ENCODE measurements at places on chromosomes 12 and 14.

DNA sequence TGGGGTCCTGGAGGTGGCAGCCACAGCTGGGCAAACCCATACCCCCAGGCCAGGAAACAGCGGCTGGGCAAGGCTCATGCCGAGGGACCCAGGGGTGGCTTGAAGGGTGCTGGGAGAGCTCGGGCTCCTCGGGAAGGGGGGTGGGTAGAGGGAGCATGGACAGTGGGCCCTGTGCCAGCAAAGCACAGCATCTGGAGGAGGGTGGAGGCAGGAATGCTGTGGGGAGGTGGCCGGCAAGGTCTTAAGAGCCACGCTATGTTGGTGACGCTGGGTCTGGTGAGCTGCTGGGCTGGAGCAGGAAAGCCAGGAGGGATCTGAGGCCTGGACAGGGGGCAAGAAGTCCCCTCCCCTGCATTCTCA, 48.2 kb upstream of the DLK1 start:
- DNase-seq, result no peak

DNA sequence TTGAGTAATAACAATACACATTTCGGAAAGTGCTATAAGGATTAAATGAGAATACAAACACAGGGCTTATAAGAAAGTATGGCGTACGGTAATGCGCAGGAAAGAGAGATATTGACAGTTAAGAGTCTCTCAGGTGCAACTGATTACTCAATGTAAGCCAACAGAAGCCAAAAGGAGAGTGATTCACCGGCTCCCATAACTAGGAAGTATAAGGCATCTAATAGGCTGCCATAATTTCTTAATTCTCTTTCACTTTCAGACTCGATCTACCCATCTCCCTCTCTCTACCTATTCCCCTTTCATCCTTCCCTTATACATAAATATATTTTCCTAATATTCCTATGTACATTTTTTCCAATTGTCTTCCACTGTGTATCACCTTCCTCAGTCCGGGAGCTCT, 90.0 kb downstream of the MDGA2 start:
- DNase-seq, result no peak

DNA sequence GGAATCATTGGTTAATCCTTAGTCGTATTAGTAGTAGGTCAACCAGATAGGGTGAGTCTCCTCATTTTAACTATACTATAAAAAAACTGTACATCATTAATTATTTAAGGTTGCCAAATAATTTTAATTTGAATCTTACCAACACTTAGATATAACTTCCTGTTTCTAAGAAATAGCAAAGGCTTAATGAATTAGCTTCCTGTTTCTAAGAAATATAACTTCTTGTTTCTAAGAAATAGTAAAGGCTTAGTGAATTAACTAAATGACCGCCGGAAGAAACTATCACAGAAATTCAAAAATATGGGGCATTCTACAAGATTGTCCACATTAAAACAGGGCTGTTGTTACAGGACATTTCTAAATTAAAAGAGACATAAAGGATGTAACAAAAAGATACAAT, 392.9 kb upstream of the FOXG1 start:
- DNase-seq, result no peak

DNA sequence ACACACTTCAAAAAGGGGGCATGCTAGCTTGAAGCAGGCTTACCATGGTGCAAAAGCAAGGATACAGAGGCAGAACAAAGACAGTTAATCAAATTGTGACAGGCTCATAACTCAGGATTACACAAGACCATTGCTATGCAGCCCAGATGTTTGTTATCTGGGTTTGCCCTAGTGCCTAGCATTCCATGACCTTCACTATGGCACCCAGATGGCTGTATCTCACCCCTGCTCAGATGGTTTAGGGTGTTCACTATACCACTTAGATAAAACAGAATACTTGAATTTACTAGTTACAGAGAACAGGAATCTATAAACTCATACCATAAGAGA, 56.2 kb downstream of the SDR9C7 start:
- DNase-seq, result no peak

GRCh38 chr12:130673036-130673705, 42.9 kb downstream of the RIMBP2 start:
- DNase-seq, result no peak

DNA sequence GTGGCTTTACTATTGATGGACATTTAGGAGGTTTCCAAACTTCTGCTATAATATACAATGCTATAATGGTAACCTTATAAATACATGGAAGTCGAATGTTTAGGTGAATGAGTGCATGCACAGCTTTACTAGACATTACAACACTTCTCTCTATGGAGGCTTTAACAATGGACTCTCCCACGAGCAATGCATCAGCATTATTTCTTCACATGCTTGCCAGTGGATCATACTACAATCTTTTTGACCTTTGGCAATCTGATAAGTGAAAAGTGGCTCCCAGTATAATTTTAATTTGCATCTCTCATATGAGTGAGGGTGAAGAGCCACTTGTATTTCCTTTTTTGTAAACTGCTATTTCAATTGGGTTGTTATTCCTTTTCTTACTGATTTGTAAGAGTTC, 18.2 kb downstream of the RDH12 start:
- DNase-seq, result no peak

DNA sequence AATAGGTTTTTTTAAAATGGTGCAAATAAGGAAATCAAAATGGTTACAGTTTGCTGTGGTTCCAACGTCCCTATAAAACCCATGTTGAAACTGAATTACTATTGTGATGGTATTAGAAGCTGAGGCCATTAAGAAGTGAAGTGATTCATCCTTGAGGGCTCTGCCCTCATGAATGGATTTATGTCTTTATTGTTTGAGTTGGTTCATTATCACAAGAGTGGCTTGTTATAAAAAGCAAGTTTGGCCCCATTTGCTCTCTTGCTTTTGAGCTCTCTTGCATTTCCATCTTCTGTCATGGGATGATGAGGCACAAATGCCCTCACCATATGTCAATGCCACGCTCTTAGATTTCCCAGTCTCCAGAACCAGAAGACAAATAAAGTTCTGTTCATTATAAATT, 62.3 kb downstream of the PRKD1 start:
- DNase-seq, result no peak

- no peak for DNase-seq
Measured at GRCh38 chr14:32258336-32258993, 55.4 kb upstream of the RNU6-8 start.

DNA sequence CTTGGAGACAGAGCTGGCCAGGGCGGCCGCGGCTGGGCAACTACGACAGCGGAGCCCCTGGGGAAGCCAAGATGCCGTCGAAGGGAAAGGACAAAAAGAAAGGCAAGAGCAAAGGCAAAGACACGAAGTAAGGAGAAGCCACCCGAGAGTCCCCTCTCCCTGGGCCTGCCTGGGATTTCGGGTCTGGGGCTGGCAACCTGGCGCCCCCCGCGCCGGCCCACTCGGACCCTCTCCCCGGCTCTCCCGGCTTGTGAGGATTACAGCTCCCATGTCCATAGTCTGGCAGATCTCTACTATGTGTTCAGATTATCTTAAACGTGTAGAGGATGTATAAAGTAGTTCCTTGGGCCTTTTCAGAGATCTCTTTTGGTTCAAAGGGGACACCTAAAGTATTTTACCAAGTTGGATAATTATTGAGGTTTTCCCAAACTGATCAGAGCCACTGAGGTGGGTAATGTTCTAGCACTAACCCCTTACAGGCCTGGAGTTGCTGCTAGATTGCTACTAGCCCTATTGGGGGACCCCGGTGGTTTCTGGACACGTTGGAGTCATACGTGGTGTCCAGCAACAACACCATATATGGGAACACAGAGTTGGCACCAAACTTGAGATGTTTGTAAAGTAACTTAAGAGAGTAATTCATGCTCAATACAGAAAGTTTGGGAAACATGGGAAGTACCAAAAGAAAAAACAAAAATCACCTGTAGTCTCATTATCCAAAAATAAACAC, 424 bp downstream of the BBOF1 start:
- no peak for DNase-seq

- DNase-seq, result no peak
Measured at GRCh38 chr12:113921430-113921829, 44.7 kb downstream of the RBM19 start.

DNA sequence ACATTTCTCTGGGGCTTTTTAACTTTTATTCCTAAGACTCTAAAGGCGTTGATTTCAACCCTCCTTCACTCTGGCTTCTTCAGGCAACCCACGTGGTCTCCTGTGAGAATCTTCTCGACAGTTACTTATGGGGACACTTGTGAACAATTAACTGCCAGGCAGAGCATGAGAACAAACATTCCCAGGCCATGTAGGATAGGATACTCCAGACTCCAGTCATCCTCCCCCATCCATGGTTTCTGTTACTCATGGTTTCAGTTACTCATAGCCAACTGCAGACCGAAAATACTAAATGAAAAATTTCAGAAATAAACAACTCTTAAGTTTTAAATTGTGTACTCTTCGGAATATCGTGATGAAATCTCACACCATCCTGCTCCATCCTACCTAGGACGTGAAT, 19.5 kb downstream of the GPR68 start:
- no peak for DNase-seq

- DNase-seq, result no peak
Measured at GRCh38 chr14:49896966-49897365, 4.1 kb downstream of the ARF6 start.

DNA sequence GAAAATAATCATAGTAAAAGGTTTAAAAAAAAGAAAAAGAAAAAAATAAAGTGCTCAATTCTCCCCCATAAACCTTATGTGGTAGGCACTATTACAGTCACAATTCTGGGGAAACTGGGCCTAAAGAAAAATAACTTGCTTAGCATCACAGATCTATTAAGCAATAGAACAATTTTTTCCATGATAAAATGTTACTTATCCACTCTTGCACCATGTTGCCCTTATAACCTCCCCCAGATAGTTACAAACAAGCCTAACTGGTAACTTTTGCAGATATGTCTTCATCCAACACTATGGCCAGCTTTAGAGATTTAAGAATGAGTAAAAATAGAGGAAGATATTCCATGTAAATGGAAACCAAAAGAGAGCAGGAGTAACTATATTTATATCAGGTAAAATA, 164.8 kb downstream of the DUSP6 start:
- DNase-seq, result no peak

GRCh38 chr12:121246893-121247557, 37.1 kb downstream of the P2RX4 start:
- no peak for DNase-seq

DNA sequence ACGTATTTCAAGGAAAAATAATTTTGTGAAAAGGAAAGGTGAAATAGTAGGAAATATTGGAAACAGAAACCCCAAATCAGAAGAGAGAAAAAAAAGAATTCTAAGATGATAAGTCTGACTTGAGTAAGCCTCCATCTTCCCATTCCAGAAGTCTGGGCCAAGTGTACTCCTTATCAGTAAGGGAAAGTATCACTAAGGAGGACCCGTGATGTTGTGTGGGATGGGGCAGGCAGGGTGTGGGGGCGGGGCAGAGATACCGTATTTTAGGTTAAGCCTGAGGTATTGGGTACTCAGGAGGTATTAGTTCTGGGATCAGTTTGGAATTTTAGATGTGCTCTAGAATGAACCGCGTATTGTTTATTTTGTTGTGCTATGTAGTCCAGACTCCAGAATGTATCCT, 33.8 kb upstream of the PSMA6 start:
- DNase-seq, result no peak

DNA sequence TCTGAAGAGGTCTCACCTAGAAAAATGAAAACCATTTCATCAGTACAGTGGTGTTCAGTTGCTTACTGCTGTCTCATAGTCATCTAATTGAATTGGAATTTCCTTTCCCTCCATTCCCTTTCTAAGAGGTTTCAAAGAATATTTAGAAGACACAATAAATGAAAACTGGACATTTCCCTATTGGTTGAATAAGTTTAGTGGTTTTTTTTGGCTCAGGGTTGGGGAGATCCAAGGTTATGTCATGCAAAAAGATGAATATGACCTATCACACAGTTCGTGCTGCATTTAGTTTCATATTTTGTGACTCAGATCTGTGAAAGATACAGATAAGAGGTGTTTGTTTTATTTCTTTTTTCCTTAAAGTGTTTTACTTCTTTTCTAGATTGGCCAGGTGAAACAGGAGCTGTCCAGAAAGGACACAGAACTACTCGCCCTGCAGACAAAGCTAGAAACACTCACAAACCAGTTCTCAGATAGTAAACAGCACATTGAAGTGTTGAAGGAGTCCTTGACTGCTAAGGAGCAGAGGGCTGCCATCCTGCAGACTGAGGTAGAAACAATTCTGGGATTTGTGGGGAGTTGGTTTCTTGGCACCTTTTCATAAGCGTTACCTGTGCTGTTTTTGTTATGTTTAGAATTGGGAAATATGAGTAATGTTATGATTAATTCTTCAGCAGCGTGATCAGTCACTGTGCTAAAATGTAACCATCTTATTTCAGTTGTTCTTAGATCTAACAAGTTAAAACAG, 124.6 kb downstream of the ERC1 start:
- no peak for DNase-seq
